HFF-Myc (cell line): ENCODE measurements at places on chromosomes 6 and 20.

GRCh38 chr6:101402622-101403031, 9.1 kb downstream of the GRIK2 start:
- DNase-seq, result no peak

DNA sequence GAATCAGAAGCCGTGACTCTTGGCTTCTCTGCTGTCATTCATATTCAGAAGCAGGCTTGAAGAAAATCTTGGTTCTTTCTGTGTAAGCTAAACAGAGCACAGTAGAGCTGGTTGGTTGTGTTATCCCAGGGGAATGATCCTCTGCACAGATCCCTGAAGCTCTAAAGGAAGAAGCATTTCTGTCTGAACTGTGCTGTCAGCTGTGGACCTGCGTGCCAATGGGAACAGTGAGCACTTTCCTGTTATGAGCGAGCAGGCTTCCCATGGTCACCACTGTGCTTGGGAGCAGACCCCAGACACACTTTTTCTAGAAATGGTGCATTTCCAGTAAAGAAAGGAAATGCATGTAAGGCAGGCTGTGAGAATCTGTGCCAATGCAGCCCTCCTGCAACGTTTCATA, 490.2 kb downstream of the EPM2A start:
- DNase-seq, result no peak

DNA sequence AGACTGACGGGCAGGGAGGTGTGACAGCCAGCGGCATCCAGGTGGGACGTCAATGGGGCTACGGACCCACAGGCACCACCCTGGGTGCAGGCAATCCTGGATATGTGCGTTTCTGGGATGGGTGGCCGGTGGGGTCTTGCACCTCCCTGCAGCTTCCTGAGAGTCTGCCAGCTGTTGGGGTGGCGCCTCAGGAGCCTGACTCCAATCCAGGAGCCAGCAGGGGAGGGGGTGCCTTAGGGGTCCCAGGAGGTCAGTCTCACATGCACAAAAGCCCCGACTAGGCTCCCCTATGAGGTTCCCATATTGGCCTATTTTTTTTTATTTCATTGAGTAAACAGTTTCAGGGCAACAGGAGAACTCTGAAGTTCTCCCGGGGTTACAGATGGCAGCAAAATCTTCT, 73.3 kb downstream of the GINS1 start:
- DNase-seq, result no peak

- no peak for DNase-seq
Observed at GRCh38 chr6:6686748-6687601, 98.5 kb downstream of the LY86 start.

DNA sequence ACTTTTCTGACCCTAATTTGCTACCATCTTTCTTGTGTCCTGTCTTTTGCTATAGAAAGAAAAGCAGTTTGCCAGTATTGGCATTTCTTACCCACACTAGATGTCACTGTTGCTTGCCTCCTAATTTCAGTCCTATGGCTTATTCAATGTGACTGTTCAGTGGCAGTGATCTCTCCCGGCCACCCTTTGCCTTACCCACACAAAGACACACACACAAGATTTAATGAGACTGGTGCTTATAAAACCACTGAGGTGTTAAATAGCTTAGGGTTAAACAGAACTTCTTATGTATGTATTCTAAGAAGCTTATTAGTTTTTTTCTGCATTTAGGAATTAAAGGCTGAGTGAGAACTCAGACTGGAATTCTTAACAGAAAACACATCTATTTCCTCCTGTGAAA, 233.6 kb upstream of the ASCC3 start:
- DNase-seq, result peak; percentile 27

DNA sequence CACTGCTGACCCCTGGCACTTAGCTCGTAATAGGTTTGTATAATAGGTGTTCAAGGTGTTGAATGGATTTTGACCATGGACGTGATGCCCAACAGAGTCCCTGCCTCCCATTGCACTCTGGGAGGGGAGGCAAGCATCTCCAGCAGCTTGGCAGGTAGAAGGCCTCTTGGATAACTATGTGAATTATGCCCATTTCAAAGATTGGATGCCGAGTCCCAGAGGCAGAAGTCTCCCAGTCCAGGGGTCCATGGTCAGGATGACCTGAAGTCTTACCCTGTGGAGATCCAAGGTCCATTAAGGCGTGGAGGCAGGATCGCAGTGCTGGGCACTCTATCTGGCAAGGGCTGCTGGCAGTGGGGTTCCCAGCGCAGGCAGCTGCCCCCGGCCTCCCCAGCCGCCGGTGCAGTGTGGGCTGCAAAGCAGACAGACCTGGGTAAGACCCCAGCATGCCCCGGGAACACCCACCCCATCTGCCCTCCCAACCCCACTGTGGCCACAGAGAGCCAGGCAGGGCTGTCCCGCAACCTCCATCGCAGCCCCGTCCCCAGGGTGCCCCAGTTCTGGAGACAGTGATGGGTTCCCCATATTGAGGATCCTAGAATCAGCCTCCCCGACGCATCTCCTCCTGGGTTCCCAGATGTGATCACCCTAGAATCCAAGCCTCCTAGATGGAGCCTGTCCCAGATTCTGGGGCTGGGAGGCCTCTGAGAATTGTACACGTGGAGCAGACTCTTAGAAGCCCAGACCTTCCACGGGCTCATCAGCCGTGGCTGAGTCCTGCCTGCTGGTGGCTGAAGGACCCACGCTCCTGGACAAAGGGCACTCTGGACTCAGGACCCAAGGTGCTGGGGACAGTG, 44.6 kb downstream of the APCDD1L start:
- no peak for DNase-seq

GRCh38 chr6:164101859-164102258, 687.3 kb downstream of the QKI start:
- no peak for DNase-seq

- no peak for DNase-seq
Observed at GRCh38 chr6:124658053-124658452, 304.2 kb upstream of the RNF217 start.

GRCh38 chr6:40960742-40961430, 78.1 kb downstream of the UNC5CL start:
- DNase-seq, result no peak

GRCh38 chr6:112030206-112030960, 23.5 kb upstream of the CCN6 start:
- DNase-seq, result no peak

- DNase-seq, result no peak
Observed at GRCh38 chr6:17820055-17820454, 113.3 kb upstream of the NUP153 start.

GRCh38 chr6:134397676-134398075, 79.8 kb upstream of the SGK1 start:
- DNase-seq, result no peak

DNA sequence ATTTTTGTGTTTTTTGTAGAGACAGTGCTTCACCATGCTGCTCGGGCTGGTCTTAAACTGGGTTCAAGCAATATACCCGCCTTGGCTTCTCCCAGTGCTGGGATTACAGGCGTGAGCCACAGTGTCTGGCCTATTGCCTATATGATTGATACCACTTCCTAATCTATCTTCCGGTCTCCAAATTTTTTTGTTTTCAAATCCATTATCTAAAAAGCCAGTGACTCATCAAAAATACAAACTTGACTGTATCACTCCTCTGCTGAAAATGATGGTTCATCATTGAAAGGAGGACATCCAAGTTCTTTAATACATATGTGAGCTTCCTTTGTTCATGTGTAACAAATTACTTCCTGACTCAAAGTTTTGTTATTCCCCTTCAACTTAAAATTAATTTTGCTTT, 35.5 kb downstream of the FAM8A1 start:
- DNase-seq, result no peak

GRCh38 chr6:64233746-64234145, 598.1 kb downstream of the PHF3 start:
- no peak for DNase-seq

DNA sequence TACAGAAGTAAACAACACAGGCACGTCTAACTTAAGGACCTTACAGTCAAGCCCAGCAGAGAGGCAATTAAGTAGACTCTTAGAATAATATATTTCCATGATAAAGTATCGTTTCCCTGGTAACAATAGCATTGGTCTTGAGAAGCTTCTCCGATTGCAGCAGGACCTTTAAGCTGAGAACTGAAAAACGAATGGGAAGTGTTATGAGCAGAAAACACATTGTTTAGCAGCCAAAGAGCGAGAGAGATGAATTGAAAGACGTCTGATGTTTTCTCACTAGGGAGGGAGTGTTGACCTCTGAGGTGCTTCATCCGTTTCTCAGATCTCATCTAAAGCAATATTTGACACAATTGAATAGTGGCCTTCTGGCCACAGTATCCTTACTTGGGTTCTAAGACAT, 855 bp downstream of the BYSL start:
- no peak for DNase-seq

DNA sequence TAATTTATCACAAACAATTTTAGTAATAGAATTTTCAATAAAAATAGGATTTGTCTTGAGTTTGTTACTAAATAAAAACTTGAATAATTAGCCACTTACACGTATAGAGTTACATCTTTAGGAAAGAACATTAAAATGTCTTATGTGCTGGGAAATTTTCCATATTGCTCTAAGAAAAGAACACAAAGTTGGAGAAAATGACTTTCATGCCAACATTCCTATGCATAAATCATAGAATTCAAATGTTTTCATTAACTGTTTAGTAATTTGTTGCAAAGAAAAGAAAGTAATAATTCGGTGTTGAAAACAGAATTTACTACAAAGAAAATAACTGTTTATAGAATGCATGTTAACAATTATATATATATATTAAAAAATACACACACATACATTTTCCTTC, 4.7 kb upstream of the TBC1D32 start:
- DNase-seq, result no peak

DNA sequence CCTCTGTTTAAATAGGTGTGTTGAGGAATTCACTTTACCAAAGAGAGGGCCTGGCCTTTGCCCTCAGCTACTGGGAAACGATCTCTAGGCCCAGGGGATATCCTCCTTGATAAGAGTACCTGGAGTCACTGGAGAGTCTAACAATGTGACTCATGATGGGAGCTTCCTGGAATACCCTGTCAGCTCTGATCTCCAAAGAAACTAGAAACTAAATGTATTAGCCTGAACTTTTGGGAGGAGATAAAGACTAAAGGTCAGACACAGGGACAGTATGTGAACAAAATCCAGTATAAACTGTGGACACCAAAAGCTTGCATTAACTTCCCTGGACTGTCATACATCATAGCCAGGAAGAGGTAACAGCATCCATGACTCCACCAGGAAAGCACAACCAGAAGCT, 148.5 kb downstream of the RNGTT start:
- no peak for DNase-seq

GRCh38 chr20:48193627-48194425, 408.5 kb upstream of the SULF2 start:
- DNase-seq, result no peak

GRCh38 chr6:53929041-53929820, 134.4 kb downstream of the LRRC1 start:
- DNase-seq, result no peak

- DNase-seq, result no peak
Observed at GRCh38 chr6:16711546-16712254, 49.6 kb downstream of the ATXN1 start.

- peak; percentile 67 for DNase-seq
Observed at GRCh38 chr6:108655806-108656651, 95.3 kb downstream of the FOXO3 start.

GRCh38 chr20:14334306-14334930, 3.0 kb downstream of the FLRT3 start:
- peak; percentile 22 for DNase-seq

DNA sequence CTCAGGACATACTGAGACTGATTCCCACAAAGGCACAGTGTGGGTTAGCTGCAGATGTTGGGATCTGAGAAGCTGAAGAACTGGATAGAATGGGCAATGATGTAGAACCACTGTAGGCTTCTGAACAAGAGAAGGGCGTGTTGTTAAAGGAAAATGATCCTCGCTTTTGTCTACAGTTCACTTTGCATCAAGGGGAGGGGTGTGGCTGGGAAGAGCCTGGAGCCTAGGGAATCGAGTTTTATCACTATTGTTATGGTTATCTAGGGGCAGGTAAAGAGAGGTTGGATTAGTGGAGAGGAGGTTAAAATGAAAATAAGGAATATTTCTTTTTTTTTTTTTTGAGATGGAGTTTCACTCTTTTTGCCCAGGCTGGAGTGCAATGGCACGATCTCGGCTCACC, 768.1 kb downstream of the KIF16B start:
- DNase-seq, result no peak

GRCh38 chr6:43516367-43516696, 394 bp downstream of the YIPF3 start:
- DNase-seq, result no peak

DNA sequence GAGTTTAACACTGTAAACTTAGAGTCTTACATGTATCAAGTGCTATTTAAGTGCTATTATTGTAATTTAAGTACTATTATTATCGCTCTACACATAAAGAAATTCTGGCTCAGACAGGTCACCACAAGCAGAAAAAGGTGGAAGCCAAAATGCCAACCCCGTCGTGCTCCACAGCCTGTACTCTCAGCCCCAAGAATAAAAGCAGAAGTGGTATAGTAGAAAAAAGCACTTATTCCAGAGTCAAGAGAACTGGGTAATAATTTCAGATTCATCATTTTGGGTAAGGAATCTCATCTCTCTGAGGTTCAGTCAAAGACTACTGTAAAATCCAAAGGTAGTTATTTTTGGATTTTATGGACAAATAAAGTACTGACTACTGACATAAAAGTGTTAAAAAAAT, 943 bp downstream of the ZUP1 start:
- DNase-seq, result no peak

DNA sequence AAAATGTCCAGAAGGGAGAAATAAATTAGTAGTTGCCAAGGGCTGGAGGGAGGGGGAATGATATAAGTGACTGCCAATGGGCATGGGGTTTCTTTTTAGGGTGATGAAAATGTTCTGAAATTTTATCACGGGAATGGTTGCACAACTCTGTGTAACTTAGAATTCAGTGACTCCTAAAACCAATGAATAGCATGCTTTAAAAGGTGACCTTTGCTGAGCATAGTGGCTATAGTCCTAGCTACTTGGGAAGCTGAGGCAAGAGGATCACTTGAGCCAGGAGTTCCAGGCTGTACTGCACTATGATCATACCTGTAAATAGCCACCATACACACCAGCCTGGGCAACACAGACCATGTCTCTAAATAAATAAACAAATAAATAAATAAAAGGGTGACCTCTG, 109.0 kb downstream of the ATG5 start:
- no peak for DNase-seq

GRCh38 chr6:56798163-56798562, 155.5 kb upstream of the DST start:
- DNase-seq, result peak; percentile 58

DNA sequence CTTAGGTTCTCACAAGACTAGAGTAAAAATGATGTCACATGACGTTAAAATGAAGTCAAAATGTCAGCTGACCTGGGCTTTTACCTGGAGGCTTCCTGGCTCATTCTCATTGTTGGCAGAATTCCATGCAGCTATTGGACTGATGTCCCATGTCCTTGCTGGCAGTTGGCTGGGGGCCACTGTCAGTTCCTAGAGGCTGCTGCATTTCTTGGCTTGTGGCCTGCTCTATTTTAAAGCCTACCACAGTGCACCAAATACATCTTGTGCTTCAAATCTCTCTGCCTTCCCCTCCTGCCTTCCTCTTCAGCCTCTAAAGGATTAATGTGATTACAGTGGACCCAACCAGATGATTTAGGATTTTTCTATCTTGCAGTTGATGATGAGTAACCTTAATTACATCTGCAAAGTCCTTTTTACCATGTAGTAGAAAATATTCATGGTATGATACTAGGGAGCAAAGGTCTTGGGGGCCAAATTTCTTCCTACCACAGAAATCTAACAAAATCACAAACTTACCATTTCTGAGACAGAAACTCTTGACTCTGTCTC, 81.9 kb downstream of the FIG4 start:
- DNase-seq, result no peak

- DNase-seq, result no peak
Observed at GRCh38 chr6:123332070-123332469, 304.7 kb downstream of the TRDN start.
